PC-3 (cell line): ENCODE measurements at places on chromosomes 2 and 18. TPM values are rescaled to one million over a fixed set of nuclear protein-coding genes. Genes with fewer than 3 reads are reported as not detected.

Gene KLHL30
- not detected in 2 replicates for total RNA-seq

Gene PARD6G
- 5.1 and 5.4 TPM in 2 replicates for total RNA-seq

Gene KYNU
- total RNA-seq = 1.1 and 2.3 TPM in 2 replicates

Gene SPP2
- total RNA-seq = not detected in 2 replicates

Gene ANKRD53
- not detected in 2 replicates for total RNA-seq

Gene FOSL2
- total RNA-seq = 34.2 and 46.8 TPM in 2 replicates

Gene SLC40A1
- total RNA-seq = 1.7 and 13.4 TPM in 2 replicates

Gene ATOH8
- 0.04 TPM in 1 of 2 replicates, not detected in the other for total RNA-seq

Gene ACMSD
- not detected in 2 replicates for total RNA-seq

DNA sequence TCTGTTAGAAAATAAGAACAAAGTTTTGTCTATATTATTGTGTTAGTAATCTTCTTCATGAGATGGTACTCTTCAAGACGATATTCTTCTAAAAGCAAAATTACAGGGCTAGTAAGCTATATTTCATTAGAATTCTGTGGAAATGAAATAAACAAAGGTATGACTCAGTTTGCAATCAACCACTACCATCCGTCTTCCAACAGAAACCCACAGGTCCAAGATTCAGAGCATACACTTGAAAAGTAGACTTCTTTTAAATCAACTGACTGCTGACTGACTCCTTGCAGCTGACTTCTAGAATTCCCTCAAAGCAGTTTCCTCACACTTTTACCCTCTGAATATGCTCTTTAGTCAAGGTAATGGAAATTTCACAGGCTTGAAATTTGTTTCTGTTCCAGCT lies 193.7 kb downstream of the GCA start:
- no peak overlapping the region for H3K4me3 ChIP-seq
- no peak overlapping the region for H3K27ac ChIP-seq
- H3K27me3 ChIP-seq = peaks cover 21% of the 10 kb centered on the region
- no peaks in the 10 kb centered on the region for H3K4me1 ChIP-seq
- DNase-seq = no peak
- no peaks in the 10 kb centered on the region for H3K36me3 ChIP-seq

DNA sequence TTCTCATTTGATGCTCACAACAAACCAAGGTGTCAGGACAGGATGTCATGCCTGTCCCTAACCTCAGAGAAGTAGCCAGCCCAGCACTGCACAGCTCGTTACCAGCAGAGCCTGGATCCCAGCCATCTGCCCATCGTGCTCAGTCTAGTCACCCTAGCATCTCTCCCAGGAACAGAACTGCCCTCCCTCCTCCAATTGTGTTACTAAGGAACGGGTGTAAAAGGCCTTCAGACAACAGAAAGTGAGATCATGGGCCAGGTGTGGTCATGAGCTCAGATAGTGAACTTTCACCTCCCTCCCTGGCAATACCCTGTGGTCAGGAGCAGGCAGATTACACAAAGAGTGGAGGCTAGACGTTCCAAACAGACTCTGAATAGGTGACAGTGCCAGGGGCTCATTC lies 111.8 kb upstream of the PPP1CB start:
- peak overlapping the region; percentile 88 for H3K27ac ChIP-seq
- peaks cover 49% of the 10 kb centered on the region for H3K4me1 ChIP-seq
- H3K27me3 ChIP-seq = no peaks in the 10 kb centered on the region
- DNase-seq = peak; percentile 93
- H3K36me3 ChIP-seq = no peaks in the 10 kb centered on the region
- H3K4me3 ChIP-seq = no peak overlapping the region

GRCh38 chr18:77191071-77191751 lies 58.4 kb upstream of the GALR1 start:
- H3K4me1 ChIP-seq = no peaks in the 10 kb centered on the region
- no peak overlapping the region for H3K4me3 ChIP-seq
- H3K27ac ChIP-seq = no peak overlapping the region
- no peaks in the 10 kb centered on the region for H3K36me3 ChIP-seq

GRCh38 chr18:74689251-74689650 lies 91.6 kb downstream of the ZNF407 start:
- no peaks in the 10 kb centered on the region for H3K36me3 ChIP-seq
- no peaks in the 10 kb centered on the region for H3K27me3 ChIP-seq
- no peak overlapping the region for H3K4me3 ChIP-seq
- no peak for DNase-seq
- H3K4me1 ChIP-seq = no peaks in the 10 kb centered on the region
- no peak overlapping the region for H3K27ac ChIP-seq

DNA sequence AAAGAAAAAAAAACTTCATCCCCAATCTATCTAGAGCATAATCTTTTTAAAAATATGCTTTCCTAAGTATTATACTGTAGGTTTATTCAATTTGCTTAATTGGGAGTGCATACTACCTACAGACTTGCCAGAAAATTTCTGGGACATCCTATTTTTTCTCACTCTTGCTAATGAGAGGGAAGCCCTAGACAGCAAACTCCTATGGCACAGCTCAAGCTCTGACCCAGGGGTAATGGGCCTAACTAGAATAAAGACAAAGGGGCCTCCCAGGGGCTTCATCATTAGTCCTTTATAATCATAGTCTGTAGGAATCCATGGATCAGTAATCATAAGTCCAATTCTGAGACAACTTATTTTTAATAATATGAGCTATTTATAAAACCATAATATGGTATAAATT lies 142.6 kb upstream of the ITGA4 start:
- H3K36me3 ChIP-seq = no peaks in the 10 kb centered on the region
- H3K4me1 ChIP-seq = no peaks in the 10 kb centered on the region
- H3K27ac ChIP-seq = no peak overlapping the region
- no peaks in the 10 kb centered on the region for H3K27me3 ChIP-seq

DNA sequence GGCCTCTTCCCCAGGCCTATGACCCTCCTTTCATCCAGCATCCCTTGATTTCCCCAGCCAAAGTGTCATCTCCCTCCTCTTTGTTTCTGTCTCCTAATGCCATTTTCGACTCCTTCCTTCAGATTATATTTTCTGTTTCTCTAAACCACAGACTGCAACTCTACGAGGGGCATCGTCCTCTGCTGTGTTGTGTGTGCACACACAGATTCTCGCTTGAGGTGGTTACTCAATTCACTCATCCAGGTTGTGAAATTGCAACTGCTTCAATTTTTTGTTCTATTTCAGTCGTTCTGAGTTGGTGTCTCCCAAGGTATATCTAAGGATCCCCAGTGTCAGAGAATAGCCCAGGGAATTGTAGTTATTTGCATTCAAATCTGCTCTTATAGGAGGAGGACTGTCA lies 113.5 kb upstream of the NDUFV2 start:
- H3K4me1 ChIP-seq = no peaks in the 10 kb centered on the region
- no peak overlapping the region for H3K4me3 ChIP-seq
- no peaks in the 10 kb centered on the region for H3K27me3 ChIP-seq
- no peaks in the 10 kb centered on the region for H3K36me3 ChIP-seq

GRCh38 chr2:233339427-233339826 lies 14.9 kb upstream of the DGKD start:
- no peaks in the 10 kb centered on the region for H3K4me1 ChIP-seq
- no peak for DNase-seq
- H3K36me3 ChIP-seq = no peaks in the 10 kb centered on the region
- H3K27ac ChIP-seq = no peak overlapping the region
- no peaks in the 10 kb centered on the region for H3K27me3 ChIP-seq

DNA sequence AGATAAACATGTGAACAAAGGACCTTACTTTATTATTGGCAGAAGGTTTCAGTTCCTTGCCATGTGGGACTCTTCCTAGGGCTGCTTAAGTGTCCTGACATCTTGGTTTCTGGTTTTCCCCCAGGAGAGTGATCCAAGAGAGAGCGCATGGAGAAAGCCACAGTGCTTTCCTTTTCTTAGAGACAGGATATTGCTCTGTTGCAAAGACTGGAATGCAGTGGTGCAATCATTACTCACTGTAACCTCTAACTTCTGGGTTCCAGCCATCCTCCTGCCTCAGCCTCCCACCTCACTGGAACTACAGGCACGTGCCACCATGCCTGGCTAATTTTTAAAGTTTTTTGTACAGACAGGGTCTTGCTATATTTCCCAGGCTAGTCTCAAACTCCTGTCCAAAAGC lies 38.1 kb upstream of the TCF7L1 start:
- no peaks in the 10 kb centered on the region for H3K27me3 ChIP-seq
- H3K4me1 ChIP-seq = peaks cover 14% of the 10 kb centered on the region; the same call in 1 of the 2 replicates
- no peak overlapping the region for H3K4me3 ChIP-seq
- H3K36me3 ChIP-seq = no peaks in the 10 kb centered on the region

GRCh38 chr2:226427538-226428307 lies 371.9 kb downstream of the IRS1 start:
- peak overlapping the region; percentile 95 for H3K27ac ChIP-seq
- peak; percentile 93 for DNase-seq
- no peaks in the 10 kb centered on the region for H3K27me3 ChIP-seq
- peaks cover 63% of the 10 kb centered on the region for H3K4me1 ChIP-seq

GRCh38 chr18:60732143-60732542 lies 359.6 kb upstream of the MC4R start:
- DNase-seq = no peak
- H3K27me3 ChIP-seq = peaks cover 12% of the 10 kb centered on the region; the same call in 1 of the 2 replicates
- H3K4me3 ChIP-seq = no peak overlapping the region
- no peaks in the 10 kb centered on the region for H3K36me3 ChIP-seq
- no peaks in the 10 kb centered on the region for H3K4me1 ChIP-seq

- no peaks in the 10 kb centered on the region for H3K27me3 ChIP-seq
- H3K27ac ChIP-seq = no peak overlapping the region
- no peak for DNase-seq
- H3K4me3 ChIP-seq = no peak overlapping the region
- H3K36me3 ChIP-seq = peaks cover 48% of the 10 kb centered on the region
Observed at GRCh38 chr2:100924520-100925451, 77.3 kb upstream of the RPL31 start.

- peaks cover 19% of the 10 kb centered on the region for H3K36me3 ChIP-seq
- H3K4me3 ChIP-seq = no peak overlapping the region
- peak overlapping the region; percentile 48 for H3K27ac ChIP-seq
- peaks cover 26% of the 10 kb centered on the region for H3K4me1 ChIP-seq
- no peaks in the 10 kb centered on the region for H3K27me3 ChIP-seq
- peak; percentile 67 for DNase-seq
Observed at GRCh38 chr2:39379643-39380524, 57.2 kb downstream of the MAP4K3 start.

- no peak overlapping the region for H3K4me3 ChIP-seq
- H3K27ac ChIP-seq = no peak overlapping the region
- no peaks in the 10 kb centered on the region for H3K36me3 ChIP-seq
- H3K27me3 ChIP-seq = peaks cover 73% of the 10 kb centered on the region
- H3K4me1 ChIP-seq = no peaks in the 10 kb centered on the region
Observed at GRCh38 chr2:126660971-126661370, 5.0 kb downstream of the GYPC start.

GRCh38 chr2:227033471-227034148 lies 130.4 kb downstream of the COL4A4 start:
- H3K27ac ChIP-seq = no peak overlapping the region
- peak; percentile 52 for DNase-seq
- no peaks in the 10 kb centered on the region for H3K36me3 ChIP-seq

- no peak overlapping the region for H3K27ac ChIP-seq
- no peaks in the 10 kb centered on the region for H3K27me3 ChIP-seq
- no peak overlapping the region for H3K4me3 ChIP-seq
- DNase-seq = no peak
Observed at GRCh38 chr2:226234187-226234586, 565.4 kb downstream of the IRS1 start.

DNA sequence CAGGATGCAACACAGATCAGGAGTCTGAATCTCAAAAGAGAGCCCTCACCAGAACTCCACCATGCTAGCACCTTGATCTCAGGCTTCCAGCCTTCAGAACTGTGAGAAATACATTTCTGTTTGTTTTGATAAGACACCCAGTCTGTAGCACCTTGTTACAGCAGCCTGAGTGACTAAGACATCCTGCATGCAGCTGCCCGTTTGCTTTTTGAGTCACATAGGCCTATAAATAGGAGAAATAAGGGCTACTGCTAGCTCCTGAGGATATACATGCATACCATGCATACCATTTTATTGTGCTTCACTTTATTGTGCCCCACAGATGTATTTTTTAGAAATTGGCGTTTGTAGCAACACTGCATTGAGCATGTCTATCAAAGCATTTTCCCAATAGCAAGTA lies 337.8 kb downstream of the CDH2 start:
- DNase-seq = peak; percentile 96
- H3K27ac ChIP-seq = peak overlapping the region; percentile 72
- no peaks in the 10 kb centered on the region for H3K27me3 ChIP-seq
- H3K36me3 ChIP-seq = no peaks in the 10 kb centered on the region
